ENCODE measurements at places on chromosomes 7 and 10.

- DNase-seq, result no peak
Observed at GRCh38 chr10:59340285-59340684, 22.1 kb downstream of the FAM13C start.

DNA sequence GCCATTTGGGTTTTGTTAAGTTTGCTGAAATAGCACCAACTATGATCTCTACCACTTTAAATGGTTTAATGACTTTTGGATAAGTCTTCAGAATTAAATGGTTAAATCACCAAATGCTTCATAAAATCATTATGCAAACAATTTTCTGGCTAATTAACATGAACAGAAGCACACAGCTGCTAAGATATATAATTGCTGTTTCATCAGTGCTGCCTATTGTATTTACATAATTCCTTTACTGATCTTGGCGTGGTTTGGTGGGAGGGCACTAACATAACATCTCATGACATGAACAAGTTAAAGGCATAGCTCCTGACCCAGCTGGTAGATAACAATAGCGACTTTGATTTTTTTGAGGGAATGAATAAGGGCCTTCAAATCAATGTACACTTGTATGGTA, 94.1 kb downstream of the FZD1 start:
- no peak for DNase-seq

GRCh38 chr10:119543814-119544642, 1.5 kb upstream of the RGS10 start:
- no peak for DNase-seq

DNA sequence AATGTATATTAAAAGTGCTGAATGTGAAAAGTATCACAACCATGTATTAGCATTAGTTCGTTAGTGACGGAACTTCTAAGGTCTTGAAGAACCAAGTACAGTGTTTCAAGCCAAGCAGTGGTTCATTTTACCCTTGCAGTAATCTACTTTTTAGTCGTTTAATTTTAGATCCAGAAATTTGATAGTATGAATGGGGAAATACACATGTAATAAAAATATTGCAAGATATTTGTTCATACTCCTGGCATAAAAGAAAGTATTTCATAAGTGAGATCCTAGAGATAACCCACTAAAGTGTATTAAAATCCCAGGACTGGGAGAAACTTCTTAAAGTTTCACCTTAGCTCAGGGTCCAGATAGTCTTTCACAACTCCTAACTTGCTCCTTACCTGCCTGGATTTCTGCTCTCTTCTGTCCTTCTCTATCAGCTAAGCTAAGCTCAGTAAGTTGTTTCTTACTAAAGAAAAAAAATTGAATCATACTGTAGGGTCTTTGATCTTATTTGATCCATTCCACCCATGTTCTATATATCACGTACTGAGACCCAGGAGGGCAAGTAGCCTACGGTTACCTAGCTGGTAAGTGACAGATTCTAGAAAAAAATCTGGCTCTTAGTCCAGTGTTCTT, 1.5 kb downstream of the BCAP29 start:
- DNase-seq, result no peak

DNA sequence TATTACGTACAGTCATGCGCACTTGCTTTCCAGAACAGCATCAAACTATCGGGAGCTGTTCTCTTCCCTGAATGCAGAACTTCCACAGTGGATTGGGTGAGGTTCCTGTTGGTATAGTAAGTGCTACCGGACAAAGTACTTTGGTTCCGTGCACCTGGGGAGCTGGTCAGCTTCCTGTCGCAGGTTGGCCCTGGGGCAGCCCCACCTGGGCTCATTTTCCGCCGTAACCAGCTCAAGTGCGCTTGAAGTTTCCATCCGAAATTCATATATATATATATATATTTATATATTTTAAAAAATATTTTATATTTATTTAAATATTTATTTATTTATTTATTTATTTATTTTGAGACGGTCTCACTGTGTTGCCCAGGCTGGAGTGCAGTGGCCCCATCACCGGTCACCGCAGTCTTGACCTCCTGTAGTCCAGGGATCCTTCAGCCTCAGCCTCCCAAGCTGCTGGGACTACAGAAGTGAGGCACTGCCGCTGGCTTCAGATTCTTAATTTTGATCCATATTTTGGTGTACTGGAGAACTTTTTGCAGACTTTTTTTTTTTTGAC, 6.5 kb downstream of the SCART1 start:
- DNase-seq, result no peak

GRCh38 chr10:33235251-33235884, 99.1 kb downstream of the NRP1 start:
- DNase-seq, result no peak

GRCh38 chr10:60314069-60314940, 75.4 kb downstream of the ANK3 start:
- no peak for DNase-seq

DNA sequence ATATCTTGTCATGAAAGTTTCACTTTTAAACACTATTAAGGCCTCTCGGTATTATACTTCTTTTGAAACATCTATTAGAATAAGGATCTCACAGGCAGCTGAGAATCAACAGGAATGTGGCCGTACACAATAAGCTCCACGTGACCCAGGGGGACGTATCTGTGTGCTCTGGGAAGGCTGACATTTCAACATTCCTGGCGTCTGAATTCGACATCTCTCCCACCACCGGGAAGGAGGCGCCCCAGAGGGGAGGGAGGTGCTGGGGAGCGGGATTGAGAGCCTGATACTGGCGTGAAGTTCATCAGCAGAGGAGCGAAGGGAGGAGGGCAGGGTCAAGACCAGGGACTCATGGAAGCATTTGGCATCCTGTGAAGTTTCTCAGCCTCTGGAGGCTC, 401.3 kb downstream of the DNAJB6 start:
- no peak for DNase-seq

DNA sequence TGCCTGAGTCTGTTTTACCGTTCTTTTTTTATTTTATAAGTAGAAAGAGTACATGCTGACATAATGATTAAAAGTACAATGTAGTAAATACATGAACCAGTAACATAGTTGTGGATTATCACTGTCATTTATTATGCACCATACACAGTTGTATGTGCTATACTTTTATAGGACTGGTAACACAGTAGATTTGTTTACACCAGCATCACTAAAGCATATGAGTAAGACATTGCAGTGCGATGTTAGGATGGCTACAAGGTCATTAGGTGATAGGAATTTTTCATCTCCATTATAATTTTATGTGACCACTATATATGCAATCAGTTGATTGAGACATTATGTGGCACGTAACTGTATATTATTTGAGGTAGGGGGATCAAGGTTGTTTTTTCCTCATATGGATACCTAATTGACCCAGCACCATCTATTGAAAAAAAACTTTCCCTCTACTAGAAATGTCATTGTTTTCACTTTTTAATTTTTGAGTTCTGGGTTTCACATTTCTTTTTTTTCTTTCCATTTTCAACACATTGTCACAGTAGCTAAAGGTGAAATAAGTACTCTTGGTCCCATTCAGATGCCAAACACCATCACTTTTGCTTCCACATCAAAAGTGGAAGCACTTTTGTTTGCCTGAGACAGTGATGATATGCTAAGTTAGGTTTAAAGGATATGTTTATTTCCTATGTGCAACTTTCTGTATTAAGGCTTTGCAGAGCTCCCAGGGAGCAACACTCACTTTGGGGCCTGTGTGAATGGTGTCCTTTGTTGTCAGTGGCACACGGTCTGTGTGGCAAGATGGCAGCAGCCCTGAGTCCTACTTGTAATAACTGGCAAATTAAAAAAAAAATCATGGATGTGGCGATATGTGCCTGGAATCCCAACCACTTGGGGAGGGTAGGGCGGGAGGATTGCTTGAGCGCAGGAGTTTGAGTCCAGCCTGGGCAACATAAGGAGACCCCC, 17.1 kb downstream of the UBE2D1 start:
- no peak for DNase-seq

DNA sequence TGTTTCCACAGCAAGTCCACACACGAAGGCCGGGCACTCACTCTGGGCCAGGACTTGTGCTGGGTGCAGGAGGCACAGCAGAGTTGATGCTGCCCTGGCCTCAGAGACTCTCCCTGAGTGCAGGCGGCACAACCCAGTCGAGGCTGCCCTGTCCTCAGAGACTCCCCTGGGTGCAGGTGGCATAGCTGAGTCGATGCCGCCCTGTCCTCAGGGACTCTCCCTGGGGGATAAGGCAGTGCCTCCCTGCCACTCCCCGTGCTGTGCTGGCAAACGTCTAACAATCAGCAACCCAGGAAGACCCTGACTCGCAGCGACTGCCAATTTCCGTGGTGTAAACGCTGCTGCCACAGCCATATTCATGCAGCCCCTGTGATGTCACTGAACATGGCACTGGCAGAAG, 93.1 kb downstream of the PDGFA start:
- DNase-seq, result no peak

GRCh38 chr10:102175415-102175814, 23.2 kb downstream of the NOLC1 start:
- DNase-seq, result no peak

- DNase-seq, result no peak
Observed at GRCh38 chr10:12826800-12827372, 174.6 kb downstream of the CCDC3 start.

DNA sequence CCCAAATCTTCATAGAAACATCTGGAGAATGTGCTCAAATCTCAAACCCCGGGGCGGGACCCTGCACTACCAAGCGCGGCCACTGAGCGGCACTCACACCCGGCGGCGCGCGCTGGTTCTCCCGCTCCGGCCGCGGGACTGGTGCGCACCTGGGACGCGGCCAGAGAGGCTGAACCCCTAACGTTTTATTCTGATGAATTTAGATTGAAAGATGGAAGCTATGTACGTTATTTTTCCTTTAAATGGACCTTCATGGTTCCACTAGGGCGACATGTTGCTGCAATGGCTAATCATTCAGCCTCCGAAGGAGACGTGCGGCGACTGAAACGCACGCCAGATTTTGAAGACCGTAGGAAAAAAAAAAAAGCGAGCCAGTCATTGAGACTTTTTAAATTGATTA, 107.0 kb upstream of the INSIG1 start:
- DNase-seq, result no peak

- DNase-seq, result no peak
Observed at GRCh38 chr7:148674689-148675088, 24.0 kb upstream of the CUL1 start.

GRCh38 chr7:70569335-70569819, 562.6 kb upstream of the GALNT17 start:
- DNase-seq, result no peak

DNA sequence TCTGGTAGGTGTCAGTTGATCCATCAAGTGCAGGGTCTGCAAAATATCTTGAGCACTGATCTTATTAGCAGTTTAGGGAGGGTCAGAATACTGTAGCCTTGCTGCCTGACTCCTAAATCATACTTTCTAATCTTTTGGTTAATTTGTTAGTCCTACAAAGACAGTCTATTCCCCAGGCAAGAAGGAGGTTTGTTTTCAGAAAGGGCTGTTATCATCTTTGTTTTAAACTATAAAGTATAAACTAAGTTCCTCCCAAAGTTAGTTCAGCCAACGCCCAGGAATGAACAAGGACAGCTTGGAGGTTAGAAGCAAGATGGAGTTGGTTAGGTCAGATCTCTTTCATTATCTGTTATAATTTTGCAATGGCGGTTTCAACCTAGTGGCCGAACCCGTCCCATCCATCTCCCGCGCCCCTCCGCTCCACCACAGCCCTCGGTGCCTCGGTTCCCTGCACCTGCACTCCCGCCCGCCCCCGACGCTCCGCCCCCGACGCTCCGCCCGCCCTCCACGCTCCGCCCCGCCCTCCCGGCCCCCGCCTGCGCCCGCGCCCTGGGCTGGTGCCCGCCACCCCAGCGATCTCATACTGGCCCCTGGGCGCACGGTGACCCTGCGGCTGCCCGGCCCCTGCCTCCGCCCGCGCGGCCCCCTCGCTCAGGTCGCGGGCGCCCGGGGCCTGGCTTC, at the start of gene ADCK2:
TSS of gene ADCK2 (plus strand) at position 564 of the 681 bp plus-strand sequence. CDS start 386 bp downstream, outside the sequence.
- DNase-seq, result no peak

DNA sequence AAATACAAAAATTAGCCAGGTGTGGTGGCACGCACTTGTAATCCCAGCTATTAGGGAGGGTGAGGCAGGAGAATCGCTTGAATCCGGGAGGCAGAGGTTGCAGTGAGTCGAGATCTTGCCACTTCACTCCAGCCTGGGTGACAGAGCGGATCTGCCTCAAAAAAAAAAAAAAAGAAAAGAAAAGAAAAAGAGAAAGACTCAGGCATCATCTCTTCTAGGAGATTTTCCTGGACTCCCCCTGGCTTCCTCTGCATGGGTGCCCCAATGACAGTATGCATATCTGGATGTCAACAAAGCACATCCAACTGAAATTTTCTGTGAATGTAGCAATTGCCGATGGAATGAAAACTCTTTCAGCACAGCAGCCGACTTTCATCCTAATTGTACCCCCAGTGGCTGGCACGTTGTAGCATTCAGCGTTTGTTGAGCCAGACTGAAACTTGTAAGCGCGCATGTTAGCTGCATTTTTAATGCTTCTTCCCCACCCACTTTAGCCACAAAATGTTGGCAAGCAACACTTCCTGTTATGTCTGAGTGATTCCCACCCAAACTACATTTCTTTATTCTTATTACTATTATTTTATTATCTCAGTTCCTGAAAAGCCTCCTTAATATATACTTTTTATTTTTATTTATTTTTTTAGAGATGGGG, 70.2 kb downstream of the PRTFDC1 start:
- DNase-seq, result no peak

DNA sequence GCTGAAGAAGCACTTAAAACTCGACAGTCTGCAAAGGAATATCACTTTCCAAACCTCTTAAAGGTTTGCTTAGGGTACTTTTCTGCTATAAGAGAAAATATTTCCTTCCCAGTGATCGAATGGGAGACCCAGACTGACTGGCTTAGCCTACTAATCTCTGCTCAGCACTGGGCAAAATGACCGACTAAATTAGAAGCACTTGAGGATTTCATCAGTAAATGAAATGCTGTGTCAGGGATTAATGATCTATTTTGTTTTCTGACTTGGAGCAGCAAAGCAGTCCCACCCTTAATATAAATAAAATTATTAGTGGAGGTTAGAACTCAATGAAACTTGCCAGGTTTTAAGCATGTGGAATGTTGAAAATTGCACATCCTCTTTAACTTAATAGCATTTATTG, 411.6 kb downstream of the NEBL start:
- DNase-seq, result no peak

GRCh38 chr10:113113918-113114317, 163.9 kb downstream of the TCF7L2 start:
- DNase-seq, result no peak

DNA sequence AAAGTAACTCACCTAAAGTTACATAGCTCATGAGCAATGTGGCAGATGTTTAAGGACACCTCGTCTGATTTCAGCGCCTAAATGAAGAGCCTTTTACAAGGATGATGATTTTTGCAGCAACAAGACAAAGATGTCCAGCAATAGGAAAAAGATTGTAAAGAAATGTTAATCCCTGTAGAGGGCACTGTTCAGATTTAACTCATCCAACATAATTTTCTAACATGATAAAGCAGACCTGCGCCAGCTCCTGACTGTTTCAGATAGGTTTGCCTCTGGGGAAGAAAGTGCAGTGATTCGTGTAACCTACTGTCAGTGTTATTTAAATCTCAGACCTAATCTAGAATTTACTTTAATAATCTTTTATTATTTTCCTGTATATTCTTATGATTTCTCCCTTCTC, 595.2 kb downstream of the AUTS2 start:
- DNase-seq, result no peak

- no peak for DNase-seq
Observed at GRCh38 chr10:21021843-21022594, 124.9 kb upstream of the NEBL start.

- no peak for DNase-seq
Observed at GRCh38 chr10:113961182-113962031, 82.3 kb upstream of the ADRB1 start.
